Stimulated activated CD8-positive, alpha-beta memory T cell treated with anti-CD3 and anti-CD28 coated beads, Interleukin-4, amount 100 ng/mL, for 4 hours (primary cell): ENCODE measurements at places on chromosomes 16 and 17.

DNA sequence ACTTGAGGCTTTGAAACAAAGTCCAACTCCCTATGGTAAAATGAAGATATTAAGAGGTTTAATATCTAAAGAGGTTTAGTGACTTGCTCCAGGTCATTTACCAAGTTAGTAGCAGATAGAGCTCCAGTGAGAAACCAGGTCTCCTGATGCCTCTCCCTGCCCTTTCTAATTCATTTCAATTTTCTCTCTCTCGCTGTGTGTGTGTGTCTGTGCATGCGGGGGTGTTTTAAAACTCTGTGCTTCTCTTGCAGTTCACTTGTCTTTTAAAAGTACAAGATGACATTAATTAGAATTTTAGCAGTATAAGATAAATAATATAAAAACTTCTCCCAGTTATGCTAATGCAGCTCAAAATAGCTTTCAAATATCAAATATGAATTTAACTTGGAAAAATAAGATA lies 8.2 kb upstream of the ZP2 start:
- no peak for DNase-seq

- DNase-seq, result no peak
Measured at GRCh38 chr16:12793120-12793864, 10.4 kb downstream of the CPPED1 start.

DNA sequence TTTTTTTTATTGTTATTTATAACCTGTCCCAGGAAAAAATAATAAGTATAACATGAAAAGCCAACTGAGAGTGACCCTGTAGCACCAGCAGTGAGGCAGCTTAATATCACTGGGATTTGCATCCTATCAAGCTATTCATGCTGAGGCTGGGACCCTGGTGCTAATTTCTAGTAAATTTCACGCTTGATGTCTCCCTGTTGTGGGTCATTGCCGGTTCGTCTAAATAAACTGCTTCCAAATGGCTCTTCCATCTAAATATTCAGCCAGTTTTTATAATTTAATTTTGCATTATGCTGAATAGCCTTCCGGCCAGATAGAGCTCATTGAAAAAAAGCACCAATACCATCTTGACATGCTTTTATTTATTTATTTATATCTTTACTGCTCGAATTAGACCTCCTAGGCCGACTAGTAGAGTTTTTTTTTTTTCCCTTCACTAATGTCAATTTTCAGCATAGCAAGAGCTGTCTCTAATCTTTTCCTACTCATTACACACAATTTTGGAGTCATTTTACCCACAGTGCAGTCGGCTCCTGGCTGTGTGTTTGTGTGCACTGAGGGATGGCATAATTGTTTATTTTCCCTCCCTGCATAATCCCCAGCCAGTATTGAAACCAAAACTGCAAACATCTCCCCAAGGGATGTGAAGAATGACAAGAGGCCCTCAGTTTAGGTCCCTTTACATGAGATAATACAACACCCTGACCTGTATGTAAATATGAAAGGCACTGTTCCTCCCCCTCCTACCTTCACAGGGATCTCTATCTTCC lies 168.8 kb downstream of the AATF start:
- DNase-seq, result no peak

DNA sequence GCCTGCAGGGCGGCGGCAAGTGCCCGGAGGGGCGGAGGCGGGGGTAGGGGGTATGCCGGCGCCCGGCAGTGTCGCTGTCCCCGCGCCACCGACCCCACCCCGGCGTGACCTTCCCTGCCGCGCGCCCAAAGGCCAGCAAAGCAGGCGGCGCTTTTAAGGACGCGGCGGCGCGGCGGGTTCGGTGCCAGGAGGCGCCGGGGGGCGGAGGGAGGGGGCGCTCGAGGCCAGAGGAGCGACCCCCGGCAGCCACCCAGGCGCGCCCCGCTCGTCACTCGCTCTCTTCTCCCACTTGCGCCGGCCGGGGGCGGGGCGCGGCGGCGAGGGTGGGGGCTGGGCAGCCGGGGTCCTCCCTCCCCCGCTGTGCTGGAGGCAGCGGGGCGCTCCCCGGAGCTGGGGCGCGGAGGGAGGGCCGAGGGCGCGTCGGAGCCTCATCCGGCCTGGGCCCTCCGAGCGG lies 8.6 kb upstream of the BAHCC1 start:
- no peak for DNase-seq

GRCh38 chr16:1053121-1053521 lies 19.4 kb upstream of the SSTR5 start:
- DNase-seq, result no peak

DNA sequence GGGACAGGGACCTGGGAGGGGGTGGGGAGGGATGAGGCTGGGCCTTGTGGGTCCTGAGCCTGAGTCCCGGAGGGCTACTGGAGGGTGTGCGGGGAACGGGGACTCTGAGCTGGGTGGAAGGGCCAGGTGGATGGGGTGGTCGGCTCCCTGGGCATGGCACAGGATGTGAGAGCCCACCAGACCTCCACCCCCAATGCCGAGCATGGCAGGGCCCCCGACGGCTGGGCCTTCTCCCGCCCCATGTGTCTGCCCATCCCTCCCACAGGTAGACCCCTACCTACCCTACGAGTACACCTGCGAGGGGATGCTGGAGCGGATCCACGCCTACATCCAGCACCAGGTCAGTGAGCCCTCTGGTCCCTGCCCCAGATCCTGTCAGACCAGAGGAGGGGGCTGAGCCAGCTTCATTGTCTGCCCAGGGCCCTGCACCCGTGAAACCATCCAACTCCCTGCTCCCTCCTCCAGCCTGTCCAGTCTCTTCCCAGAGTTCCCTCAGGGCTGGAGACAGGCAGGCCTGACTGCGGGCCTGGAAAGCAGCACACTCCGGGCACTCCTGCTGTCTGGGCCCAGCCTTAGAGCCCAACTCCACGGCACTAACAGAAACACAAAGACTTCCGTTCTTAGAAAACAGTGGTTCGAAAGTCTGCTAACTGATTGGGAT lies 78.0 kb downstream of the MGAT5B start:
- no peak for DNase-seq

GRCh38 chr17:39090908-39091665 lies 60.4 kb downstream of the PLXDC1 start:
- DNase-seq, result no peak

- no peak for DNase-seq
Measured at GRCh38 chr16:78566397-78567073, 467.1 kb downstream of the WWOX start.

GRCh38 chr17:43479948-43480347 lies 3.8 kb upstream of the DHX8 start:
- DNase-seq, result no peak

DNA sequence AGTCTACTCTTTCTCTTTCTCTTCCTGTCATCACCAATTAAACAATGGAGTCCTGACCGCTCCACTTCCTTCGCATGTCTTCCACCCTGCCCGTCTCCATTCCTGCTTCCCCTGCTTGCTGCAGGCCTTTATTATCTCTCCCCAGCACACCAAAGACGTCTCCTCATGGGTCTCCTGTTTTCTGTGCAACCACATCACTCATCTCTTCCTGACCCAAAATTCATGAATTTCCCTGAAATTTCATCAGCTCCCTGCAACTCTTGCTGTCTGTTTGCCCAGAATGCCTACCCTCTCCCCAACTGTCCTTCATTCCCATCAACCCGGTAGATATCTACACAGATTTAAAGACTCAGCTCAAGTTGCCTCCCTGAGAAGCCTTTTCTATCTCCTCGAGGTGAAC lies 76.7 kb upstream of the ALOX12 start:
- no peak for DNase-seq

DNA sequence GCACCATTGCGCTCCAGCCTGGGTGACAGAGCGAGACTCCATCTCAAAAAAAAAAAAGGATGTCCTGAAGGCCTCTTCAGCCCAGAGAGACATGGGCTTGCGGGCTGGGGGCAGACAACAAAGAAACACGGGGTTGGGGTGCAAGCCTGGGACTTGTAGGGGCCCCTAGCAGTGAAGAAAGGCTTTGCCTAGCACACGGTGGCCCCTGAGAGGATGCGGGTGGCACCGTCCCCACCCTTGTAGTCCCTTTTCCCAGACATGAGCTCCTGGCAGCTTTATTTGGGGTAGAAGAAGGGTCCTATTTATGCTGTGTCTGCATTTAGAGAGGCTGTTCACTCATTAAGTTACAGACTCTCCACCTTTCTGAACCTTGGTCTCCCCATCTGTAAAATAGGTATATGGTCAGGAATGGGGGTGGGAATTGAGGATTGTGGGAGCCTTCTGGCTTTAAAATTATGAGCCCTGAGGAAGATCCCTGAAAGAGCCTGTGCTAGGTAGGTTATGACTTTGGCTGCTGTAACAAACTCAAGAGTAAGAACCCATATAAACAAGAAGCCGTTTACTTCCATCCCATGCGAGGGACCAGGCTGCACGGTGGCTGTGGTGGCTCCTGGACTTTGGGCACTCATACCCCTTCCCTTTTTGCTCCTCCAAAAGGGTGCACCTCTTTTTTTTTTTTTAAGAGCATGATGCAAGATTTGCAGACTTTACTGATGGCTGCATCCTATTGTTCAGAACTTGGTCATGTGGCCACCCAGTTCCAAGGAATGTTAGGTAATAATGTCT lies 20.6 kb upstream of the ADGRG1 start:
- no peak for DNase-seq

- peak; percentile 16 for DNase-seq
Measured at GRCh38 chr16:24539850-24540601, 660 bp downstream of the RBBP6 start.

- DNase-seq, result no peak
Measured at GRCh38 chr17:5121186-5121841, 5.5 kb downstream of the USP6 start.

- DNase-seq, result no peak
Measured at GRCh38 chr17:6994666-6995256, 1.1 kb upstream of the ALOX12 start.

- DNase-seq, result no peak
Measured at GRCh38 chr17:80349151-80349651, 65.8 kb upstream of the ENDOV start.

- no peak for DNase-seq
Measured at GRCh38 chr17:65193716-65194293, 56.6 kb downstream of the RGS9 start.

GRCh38 chr17:1628856-1629503 lies 346 bp upstream of the SLC43A2 start:
- DNase-seq, result peak; percentile 67

DNA sequence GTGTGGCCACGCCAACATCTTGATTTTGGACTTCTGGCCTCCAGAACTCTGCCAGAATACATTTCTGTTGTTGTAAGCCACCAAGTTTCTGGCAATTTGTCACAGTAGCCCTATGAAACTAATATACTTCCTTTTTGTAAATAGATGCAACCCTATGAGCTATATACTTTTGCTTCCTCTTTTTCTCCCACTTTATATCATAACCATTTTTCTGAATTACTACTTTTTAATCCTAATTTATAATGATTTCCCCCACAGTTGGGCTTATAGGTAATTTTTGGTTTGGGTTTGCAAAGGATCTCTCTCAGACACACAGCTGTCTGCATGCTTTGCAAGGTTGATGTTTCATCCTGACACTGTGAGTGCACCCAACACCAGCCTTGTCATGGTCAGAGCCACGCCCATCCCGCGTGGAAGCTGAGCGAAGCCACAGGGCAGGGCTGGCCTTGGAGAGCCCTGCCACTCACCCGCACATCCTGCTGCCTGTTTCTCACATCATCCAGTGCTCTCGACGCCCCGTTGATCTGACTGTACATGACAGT lies 5.8 kb downstream of the TRIM25 start:
- DNase-seq, result no peak

DNA sequence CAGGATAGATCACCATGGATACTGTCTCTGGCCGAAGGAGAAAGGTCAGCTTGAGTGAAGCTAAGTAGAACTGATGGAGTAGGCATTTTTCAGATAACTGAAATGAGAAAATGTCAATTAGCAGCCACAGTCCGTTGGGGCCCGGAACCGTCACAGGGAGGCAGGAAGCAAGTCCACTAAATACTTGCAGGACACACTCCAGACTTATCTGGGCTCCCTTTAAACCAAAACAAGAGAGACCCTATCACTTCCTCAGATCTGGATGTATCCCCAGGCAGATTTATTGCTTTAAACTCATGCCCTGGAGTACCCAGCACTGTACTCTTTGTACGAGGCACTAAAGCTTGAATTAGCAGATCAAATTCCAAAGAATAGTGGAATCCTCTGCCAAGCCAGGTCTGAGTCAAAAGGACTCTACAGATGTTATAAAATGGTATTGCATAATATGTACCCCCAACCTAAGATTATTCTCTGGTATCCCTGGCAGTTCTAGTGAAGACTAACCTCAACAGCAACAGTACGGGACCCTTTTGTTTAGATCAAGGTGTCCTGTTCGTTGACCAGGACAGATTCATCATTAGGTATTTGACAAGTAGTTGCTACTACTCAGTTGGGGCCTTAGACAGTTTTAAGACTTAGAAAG lies 8.1 kb downstream of the ZP2 start:
- DNase-seq, result no peak

GRCh38 chr16:68064791-68065365 lies 20.3 kb upstream of the NFATC3 start:
- DNase-seq, result no peak

DNA sequence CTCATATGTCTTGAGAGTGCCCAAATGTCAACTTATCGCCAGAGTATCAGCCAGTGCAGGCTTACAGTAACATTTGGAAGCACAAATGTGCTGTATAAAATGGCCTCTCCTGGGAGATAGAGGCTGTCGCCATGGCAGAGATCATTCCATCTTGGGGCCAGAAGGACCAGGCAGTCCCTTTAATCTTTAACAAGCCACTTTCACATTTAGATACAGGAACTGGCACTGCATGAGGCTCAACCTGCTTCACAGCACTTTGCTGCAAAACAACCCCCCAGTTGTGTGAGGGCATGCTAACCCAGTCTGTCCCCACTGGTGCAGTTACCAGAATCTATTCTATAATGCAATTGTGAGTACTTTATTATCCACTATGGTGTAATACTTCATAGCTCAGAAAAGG lies 4.7 kb upstream of the RFFL start:
- no peak for DNase-seq

GRCh38 chr16:55949518-55949917 lies 74.3 kb upstream of the CES5A start:
- DNase-seq, result no peak

- no peak for DNase-seq
Measured at GRCh38 chr16:50497592-50497991, 50.6 kb upstream of the NKD1 start.

DNA sequence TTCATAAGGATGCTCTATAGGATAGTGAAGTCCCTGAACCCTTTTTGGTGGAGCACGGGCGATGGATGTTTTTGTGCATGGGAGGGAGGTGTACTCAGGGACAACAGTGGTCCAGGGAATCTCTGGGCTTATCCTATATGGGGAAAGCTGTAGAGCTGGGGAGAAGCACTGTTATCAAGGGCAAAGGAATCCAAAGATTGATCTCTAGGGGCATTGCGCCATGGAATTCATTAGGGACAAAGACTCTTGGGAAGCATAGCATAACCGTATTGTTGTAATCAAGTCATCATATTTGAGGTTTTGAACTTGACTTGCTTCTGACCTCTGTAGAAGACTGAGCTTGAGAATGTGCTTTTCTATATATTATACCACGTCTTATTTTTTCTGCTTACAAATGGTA lies 172.9 kb upstream of the ZFHX3 start:
- DNase-seq, result no peak
